ENCODE measurements at places on chromosomes 13 and 19. TPM values are rescaled to one million over a fixed set of nuclear protein-coding genes. Genes with fewer than 3 reads are reported as not detected.

ATP4B gene
- not detected for total RNA-seq

KLK5 gene
- not detected for total RNA-seq

PRR36 gene
- total RNA-seq: 0.28 TPM

GRCh38 chr13:27878274-27878673, 41.5 kb upstream of the PDX1 start:
- no peak for DNase-seq

DNA sequence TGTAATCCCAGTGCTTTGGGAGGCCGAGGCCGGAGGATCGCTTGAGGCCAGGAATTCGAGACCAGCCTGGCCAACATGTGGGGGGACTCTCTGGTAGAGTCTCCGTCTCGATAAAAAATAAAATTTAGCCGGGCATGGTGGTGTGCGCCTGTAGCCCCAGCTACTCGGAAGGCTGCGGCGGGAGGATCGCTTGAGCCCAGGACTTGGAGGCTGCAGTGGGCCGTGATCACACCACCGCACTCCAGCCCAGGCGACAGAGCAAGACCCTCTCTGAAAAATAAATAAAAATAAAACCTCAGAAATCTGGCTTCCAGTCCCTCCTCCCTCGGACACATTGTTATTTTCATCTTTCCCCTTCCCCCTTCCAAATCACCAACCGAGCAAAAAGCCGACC, 332 bp downstream of the IRGQ start:
- DNase-seq: no peak

DNA sequence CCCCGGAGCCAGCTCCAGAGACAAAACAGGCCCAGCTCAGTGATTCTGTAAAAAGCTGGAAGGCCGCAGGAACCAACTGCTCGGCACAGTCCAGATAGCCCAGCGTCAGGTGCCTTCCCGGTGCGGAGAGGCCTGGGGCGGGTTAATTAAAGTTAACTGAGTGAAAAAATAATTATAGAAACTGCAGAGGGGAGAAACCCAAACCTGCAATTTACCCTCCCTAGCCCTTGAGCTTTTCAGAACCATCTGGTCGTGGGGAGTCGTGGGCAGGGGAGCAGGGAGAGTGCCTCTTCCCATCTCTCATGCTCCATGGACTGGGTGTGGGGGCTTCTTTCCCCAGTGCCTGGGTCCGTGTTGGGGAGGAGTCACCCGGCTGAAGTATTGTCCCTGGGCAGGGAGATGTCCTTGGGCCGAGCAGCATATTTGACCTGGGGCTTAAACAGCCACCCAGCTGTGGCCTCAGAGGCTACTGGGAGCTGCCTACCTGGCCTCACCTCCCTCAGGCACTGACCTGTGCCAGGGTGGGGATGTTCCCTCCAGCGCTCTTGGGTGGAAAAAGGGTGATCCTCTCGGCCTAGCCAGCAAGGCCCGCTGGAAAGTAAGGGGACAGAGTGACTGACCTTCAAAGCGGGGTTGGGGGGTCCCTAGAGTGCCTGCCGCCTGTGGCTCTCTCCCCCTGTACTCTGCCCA, 65.9 kb downstream of the CHST8 start:
- DNase-seq: no peak

- DNase-seq: no peak
Observed at GRCh38 chr19:30004403-30004802, 62.4 kb downstream of the URI1 start.

- DNase-seq: no peak
Observed at GRCh38 chr19:45768655-45768983, 433 bp downstream of the SIX5 start.

- no peak for DNase-seq
Observed at GRCh38 chr19:14943601-14944000, 2.3 kb downstream of the OR7C2 start.
